ENCODE measurements at places on chromosomes 4 and X.

DNA sequence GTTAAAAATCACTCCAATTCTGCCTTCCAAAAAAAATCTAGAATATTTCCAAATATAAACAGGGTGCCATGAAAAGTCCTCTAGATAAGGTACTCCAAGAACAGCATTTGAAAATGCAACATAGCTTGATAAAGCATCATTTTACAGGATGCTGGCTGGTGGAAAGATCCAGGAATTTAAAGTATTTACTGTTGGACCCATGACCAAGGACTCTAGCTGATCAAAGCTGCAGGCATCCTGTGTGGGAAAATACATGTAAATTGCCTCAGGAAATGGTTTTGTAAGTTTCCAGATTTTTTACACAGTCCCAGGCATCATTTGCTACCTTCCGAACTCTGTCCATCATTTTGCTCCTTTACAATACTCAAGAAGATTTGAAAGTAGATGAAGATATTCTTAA, 164.4 kb downstream of the GRIA3 start:
- DNase-seq = no peak

DNA sequence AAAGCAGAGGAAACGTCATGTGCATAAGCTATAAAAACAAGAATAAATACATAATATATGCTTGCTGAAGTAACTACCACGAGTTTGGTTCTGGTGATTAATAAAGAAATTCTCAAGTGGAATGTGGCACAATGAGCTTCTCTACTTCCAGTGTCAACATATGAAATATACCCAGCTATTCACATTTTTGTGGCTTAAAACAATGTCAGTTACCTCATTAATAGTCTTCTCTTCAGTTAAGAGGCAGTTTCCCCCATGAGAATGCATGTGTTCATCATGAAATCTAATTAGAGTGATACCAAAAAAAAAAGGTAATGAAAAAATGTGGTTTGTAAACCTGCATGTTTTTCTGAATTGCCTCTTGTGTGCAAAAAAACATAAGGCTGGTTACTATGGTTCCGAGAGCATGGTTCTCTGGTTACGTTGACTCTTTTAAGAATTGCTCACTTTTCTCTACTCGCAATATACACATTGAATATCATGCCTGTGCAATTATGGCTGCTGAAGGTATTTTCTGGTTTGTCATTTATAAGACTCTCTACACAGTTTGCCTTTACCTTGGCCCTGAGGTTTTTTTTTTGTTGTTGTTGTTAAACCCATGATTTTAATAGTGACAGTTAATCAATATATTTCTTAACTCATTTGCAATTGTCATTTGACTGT, 108.2 kb downstream of the PCDH7 start:
- DNase-seq = peak; percentile 71

DNA sequence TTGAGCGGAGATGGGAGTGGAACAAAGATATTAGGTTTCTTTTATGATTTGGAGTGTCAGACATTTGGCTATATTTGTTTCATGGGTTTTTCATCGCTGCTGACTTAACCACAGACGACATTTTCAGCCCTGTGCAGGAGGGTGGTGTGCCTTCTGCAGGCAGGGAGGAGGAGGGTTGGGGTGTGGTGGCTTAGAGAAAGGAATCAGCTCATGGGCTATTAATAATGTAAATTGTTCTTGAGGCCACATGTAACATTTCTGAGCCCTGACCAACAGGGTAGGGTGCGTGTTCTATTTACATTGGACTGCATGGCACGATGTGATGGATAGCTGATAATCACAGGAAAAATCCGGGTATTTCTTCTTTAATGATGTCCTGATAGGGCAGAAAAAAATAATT, 67.6 kb downstream of the POLA1 start:
- DNase-seq = peak; percentile 18

GRCh38 chr4:106032851-106033286, 137.6 kb downstream of the NPNT start:
- DNase-seq = peak; percentile 78

- no peak for DNase-seq
These were observed 90.1 kb upstream of the PSAPL1 start for GRCh38 chr4:7524843-7525242.

Measured in A172 (cell line).